DMS79 (cell line): ENCODE measurements at places on chromosomes 5 and 9.

- DNase-seq, result no peak
Observed at GRCh38 chr5:60370508-60370907, 329.5 kb downstream of the DEPDC1B start.

DNA sequence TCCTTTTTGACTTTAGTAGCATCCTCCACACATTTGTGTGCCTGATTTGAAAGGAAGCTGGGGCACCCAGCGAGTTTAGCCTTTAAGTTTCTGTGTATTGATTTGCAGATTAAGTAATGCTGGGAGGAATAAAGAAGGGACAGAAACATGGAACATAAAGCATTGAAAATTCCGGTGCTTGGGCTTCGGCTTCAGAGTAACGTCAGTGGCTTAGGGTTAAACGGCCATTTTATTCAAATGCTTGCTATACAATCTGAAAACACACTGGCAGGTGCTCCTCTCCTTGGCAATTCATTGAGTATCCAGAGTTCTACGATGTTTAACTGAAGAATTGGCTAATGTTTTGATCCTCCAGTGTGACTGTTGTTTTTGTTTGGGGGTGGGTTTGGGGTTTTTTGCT lies 58.0 kb upstream of the FSD1L start:
- no peak for DNase-seq

- no peak for DNase-seq
Observed at GRCh38 chr5:63958654-63959053, 3.6 kb downstream of the HTR1A start.

- no peak for DNase-seq
Observed at GRCh38 chr5:135880278-135880677, 15.4 kb downstream of the IL9 start.

DNA sequence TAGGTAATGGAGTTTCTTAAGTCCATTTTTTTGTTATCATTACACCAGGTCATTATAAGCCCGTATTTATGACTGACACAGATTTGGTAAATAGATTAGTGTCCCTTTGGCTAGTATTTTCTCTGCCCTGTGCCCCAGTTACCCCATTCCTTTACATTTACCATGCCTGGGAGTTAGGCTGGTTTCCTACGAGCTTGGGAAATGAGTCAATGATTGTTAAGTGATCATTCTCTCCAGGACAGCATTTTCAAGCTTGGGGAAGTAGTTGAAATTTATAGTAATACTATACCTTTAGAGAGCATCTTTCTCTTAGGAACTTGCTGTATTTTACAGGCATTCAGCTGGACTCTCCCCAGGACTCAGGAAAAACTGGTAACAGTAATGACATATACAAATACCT lies 573.1 kb downstream of the TLE4 start:
- no peak for DNase-seq

GRCh38 chr9:7139886-7140285 lies 382.1 kb downstream of the KDM4C start:
- no peak for DNase-seq

DNA sequence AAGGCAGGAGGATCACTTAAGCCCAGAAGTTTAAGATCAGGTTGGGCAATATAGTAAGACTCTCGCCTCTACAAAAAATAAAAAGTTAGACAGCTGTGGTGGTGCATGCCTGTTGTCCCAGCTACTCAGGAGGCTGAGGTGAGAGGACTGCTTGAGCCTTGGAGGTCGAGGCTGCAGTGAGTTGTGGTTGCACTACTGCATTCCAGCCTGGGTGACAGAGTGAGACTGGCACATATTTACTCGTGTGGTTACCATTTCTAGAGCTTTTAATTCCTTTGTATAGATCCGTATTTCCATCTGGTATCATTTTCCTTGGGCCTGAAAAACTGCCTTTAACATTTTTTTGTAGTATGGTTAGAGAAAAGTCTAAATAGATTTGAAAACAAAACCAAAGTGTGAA lies 7.8 kb downstream of the IL6ST start:
- no peak for DNase-seq

DNA sequence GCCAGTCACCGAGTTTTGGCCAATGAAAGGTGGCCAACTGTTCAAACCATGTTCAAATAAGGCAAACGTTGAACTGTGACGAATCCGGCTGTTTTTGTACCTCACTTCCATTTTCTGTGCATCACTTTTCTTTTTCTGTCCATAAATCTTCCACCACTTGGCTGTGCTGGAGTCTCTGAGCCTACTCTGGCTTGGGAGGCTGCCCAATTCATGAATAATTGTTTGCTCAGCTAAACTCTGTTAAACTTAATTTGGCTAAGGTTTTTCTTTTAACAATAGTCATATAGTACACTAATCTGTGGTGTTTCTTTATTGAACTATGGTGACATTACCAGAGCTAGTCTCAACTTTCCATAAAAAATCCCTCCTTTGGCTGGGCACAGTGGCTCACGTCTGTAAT lies 11.3 kb downstream of the NIM1K start:
- no peak for DNase-seq

DNA sequence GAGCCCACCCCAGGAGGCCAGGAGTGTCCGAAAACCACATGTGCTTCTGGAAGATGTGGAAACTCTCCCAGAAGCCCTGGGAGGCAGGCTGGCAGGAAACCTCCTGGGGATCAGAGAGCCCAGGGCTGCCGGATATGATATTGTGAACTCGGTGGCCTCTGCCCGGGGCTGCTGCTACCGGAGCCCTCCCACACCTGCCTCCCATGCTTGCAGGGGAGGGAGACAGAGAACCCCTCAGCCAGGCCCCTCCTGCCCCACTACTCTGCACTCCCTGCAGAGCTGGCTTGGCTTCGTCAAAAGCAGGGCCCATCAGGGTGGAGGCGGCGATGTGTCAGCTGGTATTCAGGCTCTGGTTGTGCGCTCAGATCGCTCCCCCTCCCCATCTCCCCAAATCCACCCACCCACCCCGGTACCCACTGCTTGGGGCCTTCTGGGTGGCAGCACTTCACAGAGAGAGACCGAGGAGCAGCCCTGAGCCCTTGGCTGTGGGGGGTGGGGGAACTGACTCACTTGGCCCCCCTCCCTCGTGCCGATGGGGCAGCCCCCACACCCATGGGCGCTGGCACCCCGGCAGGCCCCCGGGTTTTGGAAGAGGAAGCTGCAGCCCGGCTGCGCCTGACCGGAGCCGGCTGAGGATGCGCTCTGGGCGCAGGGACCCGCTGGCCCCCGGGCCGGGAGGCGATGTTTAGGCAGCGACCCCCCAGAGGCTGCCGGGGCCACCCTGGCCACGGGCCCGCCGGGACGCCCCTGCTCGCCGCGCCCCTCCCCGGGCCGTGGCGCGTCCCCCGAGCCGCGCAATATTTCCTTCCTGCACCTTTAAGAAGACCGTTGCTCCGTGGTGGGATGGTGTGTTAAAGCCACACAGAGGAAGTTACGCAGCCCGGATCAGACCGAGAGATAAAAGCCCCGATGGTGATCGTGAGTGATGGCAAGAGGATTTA lies 786 bp upstream of the NTNG2 start:
- DNase-seq, result no peak

DNA sequence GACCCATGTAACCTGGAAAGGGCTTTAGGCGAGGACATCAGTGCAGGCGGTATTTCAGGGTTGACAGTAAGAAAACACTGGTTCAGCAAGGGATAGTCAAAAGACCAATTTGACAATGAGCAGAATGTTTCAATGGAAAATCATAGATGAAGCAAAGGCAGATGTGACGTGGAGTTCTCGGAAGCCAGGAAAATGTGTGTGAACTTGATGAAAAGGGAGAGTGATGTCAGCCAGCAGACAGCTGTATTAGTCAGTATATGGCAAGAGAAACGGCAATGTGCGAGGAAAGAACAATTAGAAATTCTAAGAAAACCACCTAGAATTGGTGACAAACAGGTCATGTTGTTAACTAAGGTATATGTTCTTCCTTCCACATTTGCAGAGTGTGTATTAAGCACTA lies 503.9 kb upstream of the DAB2 start:
- no peak for DNase-seq

GRCh38 chr9:95094002-95094401 lies 223.5 kb downstream of the FANCC start:
- DNase-seq, result no peak
